ENCODE measurements at places on chromosomes 13 and 19.

DNA sequence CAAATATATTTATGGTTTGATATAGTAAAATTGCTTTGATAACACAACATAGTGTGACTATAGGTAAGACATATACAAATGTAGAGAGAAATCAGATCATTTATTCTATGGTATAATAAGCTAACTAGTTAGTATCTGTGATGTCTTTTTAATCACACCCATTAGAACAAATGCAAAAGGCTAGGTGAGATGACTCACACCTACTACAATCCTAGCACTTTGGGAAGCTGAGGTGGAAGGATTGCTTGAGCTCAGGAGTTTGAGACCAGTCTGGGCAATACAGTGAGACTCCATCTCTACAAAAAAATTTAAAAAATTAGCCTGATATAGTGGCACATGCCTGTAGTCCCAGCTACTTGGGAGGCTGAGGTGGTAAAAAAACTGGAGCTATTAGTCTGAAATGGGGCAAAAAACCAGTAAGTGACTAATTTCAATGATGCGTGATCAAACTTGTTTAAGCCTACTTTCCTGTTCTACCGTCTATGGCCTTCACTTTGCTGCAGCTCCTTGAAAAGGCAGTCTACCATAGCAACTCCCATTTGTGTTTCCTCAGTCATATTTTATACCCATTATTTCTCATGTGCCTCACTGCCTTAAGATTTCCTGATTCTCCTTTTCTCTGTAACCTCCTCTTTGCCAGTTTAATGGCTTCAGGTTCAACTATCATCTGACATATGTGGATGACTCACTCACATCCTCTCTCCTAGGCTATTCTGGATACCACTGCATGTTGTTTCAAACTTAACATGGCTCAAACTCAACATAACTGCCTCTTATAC is 12.5 kb downstream of the ALG5 start:
- DNase-seq, result no peak

- peak; percentile 62 for DNase-seq
Observed at GRCh38 chr19:15631817-15632216, 8.9 kb upstream of the CYP4F3 start.

- DNase-seq, result no peak
Observed at GRCh38 chr19:30804751-30805150, 432.6 kb downstream of the ZNF536 start.

DNA sequence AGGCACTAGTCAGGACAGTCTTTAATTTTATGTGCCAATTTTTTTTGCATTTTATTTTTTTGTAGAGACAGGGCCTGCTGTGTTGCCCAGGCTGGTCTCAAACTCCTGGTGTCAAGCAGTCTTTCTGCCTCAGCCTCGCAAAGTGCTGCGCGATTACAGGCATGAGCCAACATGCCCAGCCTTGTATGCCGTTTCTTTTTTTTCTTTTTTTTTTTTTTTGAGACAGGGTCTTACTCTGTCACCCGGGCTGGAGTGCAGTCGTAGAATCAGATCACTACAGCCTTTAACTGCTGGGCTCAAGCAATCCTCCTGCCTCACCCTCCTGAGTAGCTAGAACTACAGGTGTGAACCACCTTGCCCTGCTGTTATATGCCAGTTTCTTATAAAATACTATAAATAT is 26.4 kb downstream of the BORA start:
- no peak for DNase-seq

GRCh38 chr13:95862408-95862807 is 185.5 kb downstream of the DNAJC3 start:
- DNase-seq, result no peak

DNA sequence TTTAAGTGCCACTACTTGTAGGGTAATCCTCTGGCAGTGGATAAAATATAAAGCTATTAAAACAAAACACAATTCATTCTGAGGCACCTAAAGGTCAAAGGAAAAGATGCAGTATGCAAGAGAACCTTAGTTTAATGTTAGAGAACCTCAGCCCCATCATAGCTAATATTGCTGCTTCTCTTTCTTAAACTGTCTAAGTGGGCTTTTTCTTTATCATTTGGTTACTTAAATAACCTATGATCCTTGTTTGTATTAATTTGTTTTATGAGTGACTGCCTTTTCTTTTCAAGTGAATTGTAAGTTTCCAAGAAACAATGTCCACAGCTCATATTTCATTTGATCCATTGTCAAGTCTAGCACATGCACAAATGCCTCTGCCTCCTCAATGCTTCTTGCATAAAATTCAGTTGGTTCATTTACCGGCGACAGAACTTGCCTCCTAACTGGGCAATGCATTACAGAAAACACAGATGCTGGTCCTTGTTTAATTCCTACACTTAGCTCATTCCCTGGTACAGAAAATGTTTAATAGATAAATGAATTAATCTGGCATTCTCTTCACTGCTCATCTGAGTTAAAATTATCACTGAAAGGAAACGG is 1049.8 kb downstream of the OLFM4 start:
- no peak for DNase-seq

- no peak for DNase-seq
Observed at GRCh38 chr19:45462174-45462573, 5.6 kb upstream of the FOSB start.

DNA sequence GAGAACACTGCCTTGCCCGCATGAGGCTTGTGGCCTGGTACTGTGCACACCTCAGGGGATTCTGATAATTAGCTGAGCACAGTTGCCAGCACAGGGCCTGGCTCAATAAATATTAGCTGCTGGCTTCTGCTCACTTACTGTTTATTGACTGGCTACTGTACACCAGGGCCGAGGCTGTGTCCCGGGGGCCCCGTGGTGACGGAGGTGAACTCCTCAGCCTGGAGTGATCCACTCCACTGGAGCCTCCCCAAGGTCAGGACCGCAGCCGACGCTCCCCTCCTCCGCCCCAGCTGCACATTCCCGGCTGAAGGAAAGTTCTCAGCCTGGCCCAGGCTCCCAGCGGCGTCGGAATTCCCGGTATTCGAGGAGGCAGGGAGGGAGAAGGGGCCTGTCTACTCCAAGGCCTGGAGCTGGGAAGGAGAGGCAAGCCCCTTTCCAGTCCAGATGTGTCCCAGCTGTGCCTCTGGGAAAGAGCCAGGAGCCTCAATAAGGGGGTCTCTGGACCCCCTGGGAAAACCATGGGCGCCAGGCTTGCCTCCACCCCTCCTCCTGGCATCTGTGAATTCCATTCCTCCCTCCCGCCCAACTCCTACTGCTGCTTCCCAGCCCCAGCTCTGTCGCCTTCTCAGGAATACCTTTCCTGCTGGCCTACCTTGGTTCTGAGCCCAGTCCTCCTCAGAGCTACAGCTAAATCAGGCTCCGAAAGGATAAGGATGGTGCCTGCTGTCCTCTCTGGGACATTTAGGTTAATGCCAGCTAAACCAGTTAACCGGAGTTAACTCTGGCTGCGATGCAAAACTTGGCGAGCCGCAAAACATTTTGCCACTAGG is 7.3 kb downstream of the RPS16 start:
- no peak for DNase-seq

DNA sequence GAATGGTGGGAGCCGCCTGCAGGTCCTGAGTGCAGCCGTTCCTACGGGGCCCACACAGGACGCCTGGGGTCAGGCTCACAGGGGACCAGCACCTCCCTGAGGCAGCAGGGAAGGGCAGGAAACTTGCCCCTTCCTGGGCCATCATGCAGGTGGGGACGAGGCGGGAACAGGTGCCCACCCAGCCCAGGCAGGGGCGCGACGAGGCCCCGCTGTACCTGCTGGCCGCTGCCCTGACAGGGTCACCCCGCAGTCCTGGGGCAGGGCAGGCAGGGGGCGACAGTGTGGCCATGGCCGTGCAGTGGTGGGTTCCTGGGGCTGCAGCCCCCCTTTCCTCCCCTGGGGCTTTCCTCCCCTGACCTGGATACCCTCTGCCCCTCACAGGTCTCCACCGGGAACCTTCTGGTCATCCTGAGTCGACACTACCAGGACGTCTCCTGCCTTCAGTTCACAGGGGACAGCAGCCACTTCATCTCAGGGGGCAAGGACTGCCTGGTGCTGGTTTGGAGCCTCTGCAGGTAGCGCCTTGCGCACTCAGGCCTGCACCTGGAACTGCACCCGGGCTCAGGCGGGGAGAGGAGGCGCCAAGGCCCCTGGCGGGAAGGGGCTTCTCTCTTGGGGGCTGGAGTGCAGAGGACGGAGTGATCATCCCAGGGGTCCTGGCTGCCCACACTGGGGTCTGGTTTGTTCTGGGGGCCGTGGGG is 5.4 kb downstream of the WDR18 start:
- no peak for DNase-seq

DNA sequence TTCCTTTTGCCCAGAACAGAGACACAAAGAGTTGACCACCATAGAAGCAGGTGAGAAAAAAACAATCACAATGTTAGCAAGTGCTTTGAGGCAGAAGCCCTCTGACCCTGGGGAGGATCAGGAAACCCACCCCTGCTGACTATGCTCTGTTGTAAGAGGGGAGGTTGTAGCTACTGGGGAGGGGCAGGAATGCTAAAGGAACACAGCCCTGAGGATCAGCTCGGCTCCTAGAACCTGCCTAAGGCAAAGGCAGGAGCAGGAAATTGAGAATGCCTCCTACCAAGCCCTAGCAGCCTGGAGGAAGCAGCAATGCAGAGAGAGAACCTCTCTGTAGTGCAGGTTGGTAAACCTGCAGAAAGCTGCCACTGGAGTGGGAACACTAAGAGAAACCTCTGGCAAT is 624.0 kb upstream of the KLF12 start:
- no peak for DNase-seq

DNA sequence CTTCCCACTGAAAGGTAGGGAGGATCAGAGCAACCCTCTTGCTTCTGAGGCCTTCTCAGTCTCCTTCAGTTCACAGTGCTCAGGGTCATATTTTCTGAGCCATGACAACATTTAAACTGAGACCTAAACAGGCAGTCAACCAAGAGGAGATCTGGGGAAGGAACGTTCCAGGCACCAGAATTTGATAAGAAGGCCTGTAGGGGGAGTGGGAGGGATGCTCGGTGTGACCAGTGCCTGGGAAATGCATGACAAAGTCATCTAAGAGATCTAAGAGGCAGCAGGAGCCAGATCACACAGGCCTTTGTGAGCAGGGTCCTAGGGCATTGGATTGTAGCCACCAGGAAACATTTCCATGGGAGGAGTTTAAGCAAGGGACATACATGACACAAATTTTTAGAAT is 71.6 kb downstream of the SHISA2 start:
- no peak for DNase-seq

GRCh38 chr19:53094754-53095575 is 8.3 kb downstream of the ZNF160 start:
- DNase-seq, result no peak

DNA sequence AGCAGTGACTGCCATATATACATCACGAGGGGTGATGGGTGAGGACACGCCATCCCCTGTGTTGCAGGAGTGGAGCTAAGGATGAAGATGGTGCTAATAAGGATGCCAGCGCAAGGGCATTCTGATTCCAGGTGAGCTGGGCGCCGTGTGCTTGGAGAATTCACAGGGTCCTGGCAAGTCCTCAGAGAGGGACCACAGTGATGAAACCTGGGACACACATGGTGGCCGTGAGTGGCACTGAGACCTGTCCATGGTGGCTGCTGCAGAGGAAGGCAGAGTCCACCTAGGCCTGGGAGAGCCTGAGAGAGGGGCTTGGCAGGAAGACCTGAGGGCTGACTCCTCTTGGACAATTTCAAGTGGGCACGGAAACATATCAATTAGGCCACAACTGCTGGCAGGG is 65.2 kb downstream of the RFX2 start:
- peak; percentile 48 for DNase-seq

GRCh38 chr19:16398530-16399249 is 73.1 kb downstream of the EPS15L1 start:
- no peak for DNase-seq

- no peak for DNase-seq
Observed at GRCh38 chr19:47309038-47309437, 623 bp upstream of the C5AR1 start.

DNA sequence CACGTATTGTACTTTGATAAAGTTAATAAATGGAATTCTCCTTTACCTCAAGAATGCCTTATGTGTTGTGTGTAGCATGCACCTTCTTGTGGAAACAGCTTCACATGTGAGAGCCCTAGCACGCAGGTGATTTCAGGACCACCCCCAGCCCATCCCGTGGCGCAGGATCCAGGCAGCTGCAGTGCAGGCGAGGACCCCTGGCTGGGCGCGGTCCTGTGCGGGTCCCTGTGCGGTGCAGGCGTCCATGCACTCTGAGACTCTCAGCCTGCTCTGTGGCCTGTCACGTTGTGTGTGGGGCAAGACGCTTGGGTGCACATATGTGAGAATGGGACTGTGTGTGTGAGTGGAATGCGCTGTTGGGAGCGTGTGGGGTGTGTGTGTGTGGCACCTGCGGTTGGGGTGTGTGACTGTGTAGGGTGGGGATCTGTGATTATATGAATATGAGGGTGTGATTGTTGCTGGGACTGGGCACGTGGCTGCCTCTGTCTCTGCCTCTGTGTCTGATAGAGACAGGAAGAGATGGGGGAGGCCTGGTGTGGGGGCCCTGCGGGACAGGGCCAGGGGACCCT is 30.8 kb downstream of the WTIP start:
- no peak for DNase-seq
